ENCODE measurements at places on chromosomes 2 and 18.

GRCh38 chr2:127157651-127158485 is 50.9 kb upstream of the BIN1 start:
- DNase-seq = no peak

- DNase-seq = peak; percentile 40
Observed at GRCh38 chr2:112634153-112634873, 11.4 kb upstream of the SLC20A1 start.

DNA sequence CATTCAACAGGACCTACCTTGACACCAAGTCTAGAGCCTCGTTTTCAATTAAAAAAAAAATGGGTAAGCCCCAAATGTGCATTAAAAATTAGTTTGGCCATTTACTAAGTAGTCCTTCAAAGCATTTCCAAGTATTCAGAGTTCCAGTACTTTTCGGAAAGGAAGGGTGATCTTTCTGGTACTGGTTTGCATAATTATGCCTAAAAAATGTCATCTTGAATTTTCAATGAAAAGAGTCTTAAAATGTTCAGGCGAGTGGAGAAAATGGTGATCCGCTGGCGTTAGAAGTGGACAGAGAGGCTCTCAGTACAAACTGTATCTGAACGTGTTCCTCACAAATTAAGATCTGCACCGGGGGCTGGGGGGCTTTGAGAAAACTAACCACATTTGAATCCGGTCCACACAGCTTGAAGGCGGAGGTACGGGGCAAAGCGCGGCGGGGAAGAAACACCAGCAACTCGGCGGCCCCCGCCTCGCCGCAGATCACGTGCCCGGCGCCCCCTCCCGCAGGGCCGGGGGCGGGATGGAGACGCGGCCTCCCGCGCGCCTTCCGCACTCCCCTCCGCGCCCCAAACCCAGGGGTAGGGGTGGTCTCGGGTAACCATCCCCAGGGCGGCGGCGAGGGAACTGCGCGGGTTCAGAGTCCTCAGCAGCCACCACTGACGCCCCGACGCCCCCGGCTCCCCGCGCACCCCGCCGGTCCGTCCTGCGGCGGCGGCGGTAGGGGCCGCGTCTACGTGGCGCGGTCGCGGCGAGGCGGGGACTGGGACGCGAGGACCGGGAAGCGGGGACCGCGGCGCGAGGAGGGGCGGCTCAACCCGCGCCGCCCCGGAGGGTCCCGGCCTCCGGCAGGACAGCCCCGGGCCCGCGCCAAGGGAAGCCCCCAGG is 564 bp downstream of the LPIN2 start:
- DNase-seq = no peak

DNA sequence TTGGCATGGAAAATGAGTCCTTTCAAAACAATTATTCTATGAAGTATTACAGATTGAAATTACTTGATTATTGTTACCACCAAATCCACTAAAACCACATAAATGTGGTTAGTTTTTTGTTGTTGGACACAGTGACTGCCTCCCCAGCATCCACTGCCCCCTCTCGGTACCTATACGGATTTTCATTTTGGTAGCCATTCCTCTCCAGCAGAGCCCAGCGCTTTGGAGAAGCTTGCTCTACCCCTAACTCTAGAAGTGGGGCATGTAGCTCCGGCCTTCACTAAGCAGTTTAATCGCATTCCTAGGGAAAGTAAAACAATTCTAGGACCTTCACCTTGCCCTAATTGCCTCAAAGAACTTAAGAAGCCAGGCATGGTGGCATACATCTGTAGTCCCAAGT is 24.2 kb downstream of the OLA1 start:
- no peak for DNase-seq

GRCh38 chr2:207227749-207228145 is 62.0 kb upstream of the KLF7 start:
- DNase-seq = no peak

DNA sequence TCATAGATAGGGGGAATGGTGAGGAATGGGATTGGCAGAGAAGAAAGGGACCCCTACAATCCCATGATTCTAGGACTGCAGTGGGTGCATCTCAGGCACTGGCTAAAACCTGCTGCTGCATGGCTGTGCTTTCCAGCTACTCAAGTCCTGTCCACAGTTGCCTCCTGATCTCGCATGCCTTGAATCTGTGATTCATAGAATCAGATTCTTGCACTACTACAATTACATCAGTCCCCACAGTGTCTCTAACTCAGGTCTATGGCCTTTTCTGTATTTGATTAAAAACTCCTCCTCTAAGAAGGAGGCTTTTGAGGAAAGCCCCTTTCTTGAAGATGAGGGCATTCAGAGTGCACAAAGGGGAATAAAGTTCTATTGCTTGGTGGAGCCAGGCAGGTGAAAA is 117.4 kb downstream of the LRATD1 start:
- DNase-seq = no peak

- no peak for DNase-seq
Observed at GRCh38 chr2:174666312-174666711, 68.7 kb upstream of the WIPF1 start.

- DNase-seq = no peak
Observed at GRCh38 chr2:16908656-16909055, 243.0 kb upstream of the CYRIA start.

GRCh38 chr2:190696792-190697398 is 48.0 kb downstream of the NAB1 start:
- no peak for DNase-seq

DNA sequence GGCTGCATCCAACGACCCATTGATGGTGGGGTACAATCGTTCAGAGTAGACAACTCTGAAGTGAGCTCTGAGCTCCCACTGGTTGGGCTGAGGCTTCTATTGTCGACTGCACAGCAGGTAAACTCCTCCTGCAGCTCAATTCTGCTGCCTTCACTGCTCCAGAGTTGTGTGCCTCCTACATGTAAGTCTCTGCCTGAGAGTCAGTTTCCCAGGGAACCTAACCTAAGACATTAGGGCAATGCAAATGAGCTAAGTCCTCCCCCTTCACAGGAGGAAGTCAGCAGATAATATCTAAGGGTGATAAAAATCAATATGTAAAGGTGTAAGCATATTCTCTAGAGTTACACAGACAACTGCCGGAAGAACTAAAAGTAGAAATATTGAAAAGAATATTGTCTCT is 22.5 kb upstream of the ACYP2 start:
- peak; percentile 31 for DNase-seq

DNA sequence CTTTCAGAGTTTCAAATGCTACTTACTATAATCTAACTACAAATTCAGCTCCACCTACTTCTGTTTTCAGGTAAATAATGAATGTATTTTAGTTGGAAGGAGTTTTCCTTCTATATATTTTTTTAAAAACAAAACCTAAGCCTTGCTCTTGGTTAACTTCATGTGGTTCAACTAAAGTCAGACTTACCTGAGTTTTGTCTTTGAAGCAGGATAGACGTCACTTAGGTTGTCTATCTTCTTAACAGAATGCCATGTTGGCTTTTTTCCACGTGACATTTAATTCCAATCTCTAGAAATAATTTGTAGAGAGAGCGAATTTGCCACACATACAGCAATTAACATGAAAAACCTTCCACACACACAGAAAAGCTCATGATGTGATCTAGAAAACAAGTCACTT is 43.9 kb upstream of the CYTIP start:
- no peak for DNase-seq

DNA sequence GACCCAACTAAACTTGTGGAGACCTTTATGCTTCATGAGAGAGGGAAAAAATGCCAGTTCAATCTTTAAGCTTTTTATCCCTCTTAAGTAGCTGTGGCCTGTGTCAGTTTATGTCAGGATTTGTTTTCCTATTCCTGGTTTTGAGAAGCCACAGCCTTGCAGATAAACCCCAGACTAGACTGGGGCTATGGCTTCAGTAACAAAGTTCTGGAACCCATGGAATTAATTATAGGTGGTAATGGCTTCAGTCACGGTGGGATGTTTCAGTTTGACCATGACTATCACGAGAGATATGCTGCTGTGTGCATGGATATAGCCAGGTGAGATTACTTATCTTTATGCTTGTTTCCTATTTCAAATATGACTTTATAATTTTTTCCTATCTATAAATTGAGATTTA is 134.8 kb downstream of the RAPGEF4 start:
- no peak for DNase-seq

DNA sequence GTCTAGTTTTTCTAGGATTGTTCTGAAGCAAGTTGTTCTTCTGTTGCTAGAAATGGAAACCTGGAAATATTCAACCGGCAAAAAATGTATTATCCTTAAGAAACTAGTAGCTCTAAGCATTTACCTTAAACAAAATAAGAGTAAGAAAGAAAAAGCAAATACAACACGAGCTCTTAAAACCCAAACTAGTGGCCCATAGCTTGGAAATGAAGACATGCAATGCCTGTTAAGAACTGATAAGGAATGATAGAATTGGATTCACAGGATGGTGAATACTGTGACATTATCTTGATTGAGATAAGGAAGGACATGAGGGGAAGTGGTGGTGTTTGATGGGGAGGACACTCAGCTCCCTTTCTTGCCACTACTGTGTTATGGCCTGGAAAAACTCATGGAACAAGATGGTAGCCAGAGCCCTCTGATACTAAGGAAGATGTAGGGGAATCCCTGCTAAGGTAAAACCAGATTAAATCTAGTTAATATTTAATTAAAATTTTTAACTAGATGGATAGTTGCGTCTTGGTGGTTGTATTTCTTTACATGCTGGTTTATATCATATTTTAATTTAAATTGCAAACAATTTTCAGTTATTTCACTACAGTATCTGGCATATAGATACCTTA is 193.8 kb downstream of the LPIN1 start:
- DNase-seq = no peak

DNA sequence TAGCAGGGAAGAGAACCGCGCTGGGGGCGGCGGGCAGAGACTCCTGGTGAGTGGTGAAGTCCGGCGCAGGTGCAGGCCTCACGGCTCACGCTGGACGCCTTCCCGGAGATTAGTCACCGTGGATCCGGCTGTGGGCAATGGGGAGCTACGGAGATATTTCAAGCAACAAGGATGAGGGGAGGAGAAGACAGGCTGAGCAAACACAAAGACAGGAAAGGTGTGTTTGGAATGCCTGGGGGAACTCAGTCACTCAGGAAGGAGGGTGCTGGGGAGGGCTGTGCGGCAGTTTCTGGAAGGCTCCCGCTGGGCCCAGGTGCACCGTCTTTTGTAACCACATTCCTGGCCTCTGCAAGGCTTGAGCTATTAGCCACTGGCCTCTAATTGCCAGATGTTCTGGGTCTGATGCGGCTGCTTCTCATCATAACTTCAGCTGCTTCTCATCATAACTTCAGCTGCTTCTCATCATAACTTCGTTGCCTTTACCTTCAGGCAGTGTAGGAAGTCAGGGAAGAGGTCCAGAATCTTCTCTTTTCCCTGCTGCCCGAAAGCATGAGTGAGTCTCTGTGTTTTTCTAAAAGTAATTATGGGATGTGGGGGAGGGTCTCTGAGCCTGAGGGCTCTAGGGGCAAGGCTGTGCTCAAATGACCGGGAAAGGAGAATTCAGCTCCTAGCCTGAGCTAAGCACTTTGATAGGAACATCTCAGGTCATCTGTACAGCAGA is 118.9 kb downstream of the PXDN start:
- no peak for DNase-seq

GRCh38 chr2:26572591-26572990 is 68.6 kb downstream of the CIB4 start:
- no peak for DNase-seq

- no peak for DNase-seq
Observed at GRCh38 chr2:12759248-12759647, 42.5 kb downstream of the TRIB2 start.

- no peak for DNase-seq
Observed at GRCh38 chr2:12435430-12436222, 281.1 kb upstream of the TRIB2 start.

DNA sequence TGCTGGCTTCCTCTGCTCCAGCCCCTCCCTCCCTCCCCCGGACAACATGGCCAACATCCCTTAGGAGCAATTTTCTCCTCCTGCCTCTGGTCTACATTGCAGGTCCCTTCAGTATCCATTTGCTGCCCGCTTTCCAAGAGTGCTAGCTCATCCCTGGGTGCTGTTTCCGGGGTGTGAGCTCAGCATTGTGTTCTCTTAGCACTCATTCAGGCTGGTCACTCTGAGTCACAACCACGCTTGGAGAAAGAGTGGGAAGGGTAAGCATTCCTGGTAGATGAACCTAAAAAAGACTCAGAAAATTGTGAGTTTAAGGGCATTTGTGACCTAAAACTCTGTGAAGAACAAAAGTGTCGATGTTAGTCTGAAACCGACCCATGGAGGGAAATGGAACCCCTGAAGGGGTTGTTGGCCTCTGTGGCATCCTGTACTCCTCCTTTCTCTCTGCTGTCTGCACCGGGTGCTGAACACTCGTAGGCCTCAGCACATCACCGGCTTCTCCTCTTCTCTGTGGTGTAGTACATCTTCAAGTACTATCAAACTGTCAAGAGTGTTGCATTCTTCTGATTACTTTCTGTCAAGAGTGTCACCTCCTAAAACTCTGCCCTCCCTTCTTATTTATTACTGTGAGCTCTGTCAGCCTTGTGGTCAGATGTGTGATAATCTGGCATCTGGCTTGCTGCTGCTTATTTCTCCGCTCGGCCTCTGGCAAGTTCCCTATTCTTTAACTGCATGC is 73.0 kb downstream of the CTNNA2 start:
- no peak for DNase-seq

DNA sequence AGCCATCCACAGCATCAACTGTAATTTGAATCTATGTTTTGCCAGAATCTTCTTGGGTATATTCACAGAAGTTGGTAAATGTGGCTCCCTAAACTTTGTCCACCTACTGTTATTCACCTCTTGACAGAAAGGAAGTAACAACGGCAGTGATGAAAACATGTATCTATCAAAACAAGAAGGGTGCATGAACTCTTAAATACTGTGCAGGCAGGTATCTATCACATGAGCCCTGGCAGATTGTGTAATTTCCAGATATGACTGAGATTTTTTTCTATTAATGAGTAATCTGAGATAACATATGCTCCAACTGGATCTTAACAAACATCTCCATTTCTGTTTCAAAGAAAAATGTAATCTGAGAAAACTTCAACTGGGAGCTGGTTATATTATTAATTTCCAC is 36.6 kb downstream of the SFT2D3 start:
- DNase-seq = no peak

DNA sequence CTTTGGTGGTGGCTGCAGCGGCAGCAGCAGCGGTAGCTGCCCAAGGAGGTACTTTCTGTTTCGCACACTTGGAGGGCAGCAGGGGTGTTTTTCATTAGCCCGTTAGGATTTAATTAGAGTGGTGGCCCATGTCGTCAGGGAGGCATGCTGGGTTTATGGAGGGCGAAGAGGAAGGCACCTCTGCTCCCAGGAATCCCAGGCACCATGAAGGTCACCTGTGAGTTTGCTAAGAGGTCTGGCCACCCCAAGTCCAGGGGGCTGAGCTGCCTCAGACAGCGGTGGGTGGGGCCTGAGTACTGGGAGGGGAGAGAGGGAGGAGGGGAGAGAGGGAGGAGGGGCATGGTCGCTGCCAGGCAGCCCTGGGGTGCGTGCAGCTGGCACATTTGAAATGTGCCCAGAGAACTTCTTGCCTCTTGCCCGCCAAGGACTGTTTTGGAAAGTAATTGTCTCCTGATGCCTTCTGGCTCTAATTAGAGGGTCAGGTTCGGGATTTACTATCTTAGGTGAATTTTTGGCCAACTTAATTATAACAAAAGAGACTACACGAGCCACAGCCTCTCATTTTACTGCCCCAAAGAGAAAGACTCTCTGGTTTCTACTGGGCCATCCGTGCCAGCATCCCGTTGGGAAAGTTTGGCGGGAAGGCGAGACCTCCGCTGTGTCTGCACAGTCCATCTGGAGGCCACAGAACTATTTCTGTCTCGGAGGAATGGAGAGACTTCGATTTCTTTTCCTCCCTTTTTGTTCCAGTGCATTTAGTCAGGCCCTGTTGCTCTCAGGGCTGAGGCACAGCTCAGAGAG is 62.0 kb downstream of the GLI2 start:
- no peak for DNase-seq

All from GM20000 (cell line).